Lung microvascular endothelial cell (primary cell): ENCODE measurements at places on chromosomes 11 and 22.

- no peak for DNase-seq
Measured at GRCh38 chr22:46618667-46619066, 1.5 kb upstream of the GRAMD4 start.

- peak; percentile 24 for DNase-seq
Measured at GRCh38 chr11:68843052-68843561, 1.4 kb upstream of the CPT1A start.

DNA sequence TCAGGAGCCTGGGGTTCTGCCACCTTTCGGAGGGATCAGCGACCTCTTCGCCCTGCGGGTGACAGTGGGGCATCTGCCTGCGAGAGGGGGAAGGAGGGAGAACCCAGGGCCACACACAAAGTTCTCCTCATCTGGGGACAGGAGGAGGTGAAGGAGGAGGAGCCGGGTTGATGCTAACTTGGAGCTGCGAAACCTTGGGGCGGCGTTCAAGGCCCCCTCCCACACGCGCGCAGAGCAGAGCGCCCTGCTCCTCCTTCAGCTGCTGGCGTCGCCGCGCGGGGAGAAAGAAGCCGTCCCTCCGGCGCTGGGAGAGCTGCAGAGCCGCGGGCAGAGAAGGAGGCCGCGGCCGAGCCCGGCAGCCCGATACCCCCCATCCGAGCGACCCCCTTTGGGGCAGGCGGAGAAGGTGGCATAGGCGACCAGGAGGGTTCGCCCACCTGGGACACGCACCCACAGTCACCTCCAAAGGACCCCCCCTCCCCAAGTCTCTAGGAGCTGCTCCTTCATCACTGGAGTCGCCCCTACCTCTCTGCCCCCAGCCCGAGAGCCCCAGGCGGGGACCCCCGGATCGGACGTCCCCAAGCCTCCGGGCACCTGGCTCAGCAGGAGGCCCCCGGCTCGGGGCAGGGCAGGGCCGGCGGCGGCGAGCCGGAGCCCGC, at the start of gene RASD2:
RASD2 (plus strand) TSS at position 237 of the 659 bp plus-strand sequence. CDS start 5,979 bp downstream, outside the sequence.
- no peak for DNase-seq

GRCh38 chr11:129316781-129317180, 58.9 kb upstream of the BARX2 start:
- DNase-seq = no peak

- no peak for DNase-seq
Measured at GRCh38 chr11:95078526-95078925, 11.1 kb upstream of the ENDOD1 start.

DNA sequence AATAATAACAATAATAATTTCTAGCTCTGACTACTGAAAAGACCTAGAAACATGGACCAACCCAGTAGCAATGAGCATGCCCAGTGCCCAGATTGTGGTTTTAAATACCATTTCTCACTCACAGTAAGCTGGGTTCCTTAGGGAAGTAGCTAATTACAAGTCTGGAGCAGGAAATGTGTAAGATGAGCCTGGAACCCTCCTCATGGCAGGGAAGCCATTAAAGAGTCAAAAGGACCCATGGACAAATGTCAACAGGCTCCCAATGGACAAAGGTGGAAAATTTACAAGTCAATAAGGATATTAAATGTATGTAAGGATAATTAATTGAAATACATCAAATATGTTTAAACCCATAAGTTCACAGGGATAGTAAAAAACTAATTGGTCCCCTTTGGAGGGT, 10.6 kb upstream of the CSNK2A3 start:
- DNase-seq = no peak
